CD4-positive, alpha-beta T cell treated with Interleukin-21 for 1 hour (primary cell): ENCODE measurements at places on chromosomes 3 and 15.

DNA sequence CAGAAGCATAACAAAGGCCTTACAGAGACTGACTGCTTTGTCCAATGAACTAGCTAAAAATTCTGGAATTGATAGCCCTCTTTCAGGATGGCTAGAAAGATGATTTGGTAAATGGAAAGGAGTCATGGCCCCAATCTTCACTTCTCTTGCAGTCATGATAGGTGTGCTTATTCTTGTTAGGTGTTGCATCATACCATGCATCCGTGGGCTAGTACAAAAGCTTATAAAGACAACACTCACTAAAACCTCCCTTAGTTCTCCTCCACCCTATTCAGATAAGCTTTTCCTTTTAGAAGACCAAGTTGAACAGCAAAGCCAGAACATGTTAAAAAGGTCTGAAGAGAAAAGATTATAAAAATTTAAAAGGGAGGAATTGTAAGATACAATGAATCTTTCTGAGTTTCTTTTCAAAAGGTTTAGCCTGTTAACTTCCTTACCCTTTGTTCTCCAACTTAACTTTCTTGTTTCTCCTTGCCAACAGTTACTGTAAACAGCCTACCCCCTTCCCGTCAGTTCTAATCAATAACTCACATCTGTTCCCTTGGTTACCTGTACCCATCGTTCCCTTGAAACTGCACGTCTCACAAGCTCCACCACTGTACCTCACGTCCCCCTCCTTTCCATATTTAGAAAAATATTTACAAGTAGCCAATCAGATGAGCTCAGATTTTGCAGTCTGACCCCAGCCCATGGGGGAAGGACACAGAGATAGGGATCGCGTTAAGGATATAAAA lies 105.8 kb downstream of the ZBBX start:
- no peak for DNase-seq

GRCh38 chr3:149917124-149917667 lies 53.5 kb downstream of the PFN2 start:
- DNase-seq: no peak

DNA sequence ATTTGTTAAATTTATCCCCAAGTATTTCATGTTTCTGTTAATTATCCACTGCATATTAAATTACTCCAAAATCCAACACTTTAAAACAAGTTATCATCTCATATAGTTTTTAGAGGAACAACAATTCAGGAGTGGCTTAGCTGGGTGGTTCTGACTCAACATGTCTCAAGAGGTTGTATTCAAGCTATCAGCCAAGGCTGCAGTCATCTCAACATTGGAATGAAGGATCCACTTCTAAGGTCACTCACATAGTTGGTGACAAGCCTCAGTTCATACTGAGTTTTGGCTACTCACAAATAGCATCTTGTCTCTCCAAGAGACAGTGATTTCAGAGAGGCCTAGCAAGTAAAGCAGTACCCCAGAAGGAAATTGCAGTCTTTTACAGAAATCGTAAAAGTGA lies 134.7 kb downstream of the NR2E3 start:
- DNase-seq: no peak

GRCh38 chr3:123081718-123082369 lies 15.0 kb downstream of the PDIA5 start:
- no peak for DNase-seq

DNA sequence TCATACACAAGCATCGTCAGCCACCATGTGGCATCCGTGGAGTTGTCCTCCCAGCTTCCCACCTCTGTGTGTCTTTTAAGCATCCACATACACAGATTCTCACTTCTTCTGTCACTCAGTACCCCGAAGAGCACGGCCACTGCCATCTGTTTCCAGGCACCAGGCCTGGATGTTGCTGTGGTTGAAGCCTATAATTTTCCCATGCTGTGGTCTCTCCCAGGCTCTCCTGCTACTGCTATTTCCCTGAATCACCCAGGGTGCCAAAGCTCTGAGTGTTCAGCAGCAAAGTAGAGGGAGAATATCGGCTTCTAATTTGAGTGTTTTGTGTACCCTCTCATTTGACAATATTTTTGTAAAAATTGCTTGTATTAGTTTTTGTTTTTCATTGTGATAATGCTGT lies 265.7 kb downstream of the DIPK2A start:
- no peak for DNase-seq

- peak; percentile 46 for DNase-seq
Measured at GRCh38 chr3:33089515-33089914, 7.4 kb downstream of the GLB1 start.

- DNase-seq: no peak
Measured at GRCh38 chr3:46660543-46661523, 32.6 kb downstream of the ALS2CL start.

GRCh38 chr15:55250392-55250791 lies 39.2 kb downstream of the RAB27A start:
- no peak for DNase-seq

DNA sequence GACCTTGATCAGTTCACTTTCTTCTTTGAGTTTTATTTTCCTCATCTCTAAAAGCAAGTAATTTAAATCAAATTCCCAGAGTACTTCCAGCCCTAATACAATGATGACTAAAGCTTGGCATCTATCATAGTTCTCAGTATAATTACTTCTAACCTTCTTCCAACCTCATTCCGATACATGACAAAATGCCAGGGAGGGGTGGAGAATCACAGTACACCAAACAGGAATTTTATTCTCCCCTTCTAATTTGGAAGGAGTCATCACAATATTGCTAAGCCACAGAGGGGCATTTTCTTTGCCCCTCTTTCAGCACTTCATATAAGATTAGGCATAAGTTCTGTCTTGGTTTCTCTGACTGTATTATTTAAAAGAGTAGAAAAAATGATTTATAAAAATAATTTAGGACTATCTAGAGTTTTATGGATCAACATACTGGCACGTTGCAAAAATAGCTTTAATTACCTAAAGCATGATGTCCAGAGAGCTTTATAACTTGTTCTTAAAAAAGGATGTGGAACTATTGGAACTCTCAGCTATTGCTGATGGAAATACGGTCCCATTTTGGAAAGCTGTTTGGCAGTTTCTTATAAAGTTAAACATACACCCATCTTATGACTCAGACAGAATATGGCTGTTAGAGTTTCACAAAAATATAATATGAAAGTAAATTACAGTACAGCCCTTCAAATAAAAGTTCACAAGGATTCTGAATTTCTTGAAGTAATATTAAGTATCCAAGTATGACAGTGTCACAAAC lies 86.9 kb upstream of the UBE2E2 start:
- no peak for DNase-seq

DNA sequence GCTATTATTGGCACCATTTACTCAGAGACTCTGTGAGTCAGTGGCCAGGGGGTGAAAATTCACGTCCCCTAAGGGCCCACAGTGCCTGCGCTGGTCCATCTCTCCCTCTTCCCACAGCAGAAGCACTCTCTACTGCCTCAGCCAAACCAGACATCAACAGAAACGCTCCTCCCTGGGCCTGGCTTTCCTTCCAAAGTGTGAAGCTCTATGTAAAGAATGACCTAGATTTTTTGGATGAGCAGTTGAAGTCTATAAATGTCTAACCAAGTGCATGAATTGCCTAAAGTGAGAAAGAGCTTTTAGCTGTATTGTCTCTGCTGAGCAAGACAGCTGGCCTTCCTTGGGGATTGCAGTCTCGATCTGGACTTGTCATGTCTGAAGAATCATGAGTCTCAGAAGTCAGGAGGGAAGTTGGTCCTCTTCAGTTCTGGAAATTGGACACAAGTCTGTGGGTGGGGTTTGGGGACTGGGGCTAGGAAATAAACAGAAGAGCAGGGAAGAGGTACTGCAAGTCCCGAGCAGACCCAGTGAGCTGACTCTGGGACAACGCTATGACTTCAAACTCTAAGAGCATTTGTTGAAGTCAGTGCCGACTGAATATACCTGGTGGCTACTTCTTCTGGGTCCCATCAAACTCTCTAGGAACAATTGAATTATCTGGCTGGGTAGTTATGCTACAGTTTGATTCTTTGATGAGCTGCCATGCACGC lies 29.0 kb downstream of the RASGRP1 start:
- no peak for DNase-seq

GRCh38 chr3:54146506-54147239 lies 24.3 kb downstream of the CACNA2D3 start:
- DNase-seq: no peak

- no peak for DNase-seq
Measured at GRCh38 chr3:77526573-77527113, 486.7 kb downstream of the ROBO2 start.

DNA sequence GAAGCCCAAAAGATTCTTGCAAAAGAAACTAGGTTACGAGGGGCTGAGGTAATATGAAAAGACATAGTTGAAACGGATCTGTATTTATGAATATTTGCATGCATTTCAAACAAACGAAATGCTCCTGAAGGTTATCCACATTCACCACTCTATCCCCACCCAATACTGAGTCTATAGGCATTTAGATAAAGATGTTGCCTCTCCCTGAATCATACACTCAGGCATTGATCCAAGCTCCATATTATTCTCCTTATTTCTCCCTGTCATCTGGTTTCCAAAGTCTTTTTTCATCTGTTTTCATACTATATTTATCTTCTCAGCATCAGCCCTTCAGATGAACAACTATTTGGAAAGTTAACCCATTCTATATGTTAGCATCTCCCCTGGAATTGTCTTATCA lies 492.5 kb upstream of the TGFBR2 start:
- DNase-seq: no peak

GRCh38 chr3:94241986-94242385 lies 179.1 kb downstream of the NSUN3 start:
- DNase-seq: no peak

GRCh38 chr15:94247789-94248638 lies 16.7 kb downstream of the MCTP2 start:
- no peak for DNase-seq
